COLO829 (cell line): ENCODE measurements at places on chromosomes 13 and 19.

- no peak for DNase-seq
These were observed 85.8 kb downstream of the RAB20 start for GRCh38 chr13:110475550-110476219.

DNA sequence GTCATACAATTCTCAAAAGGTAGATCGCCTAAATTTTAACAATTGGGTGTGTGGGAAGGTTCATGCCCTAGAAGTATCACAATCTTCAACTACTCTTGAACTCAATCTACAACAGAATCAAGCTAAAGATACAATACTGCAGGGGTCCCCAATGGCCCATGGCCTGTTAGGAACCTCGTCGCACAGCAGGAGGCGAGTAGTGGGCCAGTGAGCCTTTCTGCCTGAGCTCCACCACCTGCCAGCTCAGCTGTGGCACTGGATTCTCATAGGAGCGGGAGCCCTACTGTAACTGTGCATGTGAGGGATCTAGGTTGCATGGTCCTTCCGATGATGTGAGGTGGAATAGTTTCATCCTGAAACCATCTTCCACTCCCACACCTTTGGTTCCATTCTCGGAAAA, 230.6 kb downstream of the KLF12 start:
- DNase-seq = no peak

DNA sequence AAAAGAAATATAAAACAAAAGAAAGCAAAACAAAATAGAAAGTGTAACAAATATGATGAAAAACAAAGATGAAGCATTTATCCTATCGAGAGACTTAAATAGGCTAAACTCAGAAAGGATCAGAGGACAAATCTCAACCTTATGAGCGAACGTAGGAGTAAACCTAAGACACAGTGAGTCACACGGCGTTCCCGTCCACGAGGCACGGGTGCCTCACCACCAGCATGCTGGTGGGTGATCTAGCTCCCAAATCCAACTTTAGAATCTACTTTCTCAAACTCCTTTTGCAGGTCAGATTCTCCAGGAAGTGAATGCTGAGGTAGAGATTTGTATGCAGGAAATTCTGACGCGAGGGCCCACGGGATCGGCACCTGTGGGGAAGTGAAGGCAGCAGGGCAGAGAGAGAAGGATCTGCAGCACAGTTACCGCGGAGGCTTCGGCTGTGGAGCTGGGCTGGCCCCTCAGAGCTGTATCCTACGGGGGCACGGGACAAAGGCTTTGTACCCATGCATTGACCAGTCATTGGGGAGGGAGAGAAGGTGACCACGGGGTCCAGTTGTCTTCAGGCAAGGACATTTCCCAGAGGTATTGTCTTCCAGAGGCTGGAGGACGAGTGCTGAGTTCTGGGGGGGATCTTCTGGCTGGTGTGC, 7.5 kb upstream of the MIER2 start:
- DNase-seq = no peak

DNA sequence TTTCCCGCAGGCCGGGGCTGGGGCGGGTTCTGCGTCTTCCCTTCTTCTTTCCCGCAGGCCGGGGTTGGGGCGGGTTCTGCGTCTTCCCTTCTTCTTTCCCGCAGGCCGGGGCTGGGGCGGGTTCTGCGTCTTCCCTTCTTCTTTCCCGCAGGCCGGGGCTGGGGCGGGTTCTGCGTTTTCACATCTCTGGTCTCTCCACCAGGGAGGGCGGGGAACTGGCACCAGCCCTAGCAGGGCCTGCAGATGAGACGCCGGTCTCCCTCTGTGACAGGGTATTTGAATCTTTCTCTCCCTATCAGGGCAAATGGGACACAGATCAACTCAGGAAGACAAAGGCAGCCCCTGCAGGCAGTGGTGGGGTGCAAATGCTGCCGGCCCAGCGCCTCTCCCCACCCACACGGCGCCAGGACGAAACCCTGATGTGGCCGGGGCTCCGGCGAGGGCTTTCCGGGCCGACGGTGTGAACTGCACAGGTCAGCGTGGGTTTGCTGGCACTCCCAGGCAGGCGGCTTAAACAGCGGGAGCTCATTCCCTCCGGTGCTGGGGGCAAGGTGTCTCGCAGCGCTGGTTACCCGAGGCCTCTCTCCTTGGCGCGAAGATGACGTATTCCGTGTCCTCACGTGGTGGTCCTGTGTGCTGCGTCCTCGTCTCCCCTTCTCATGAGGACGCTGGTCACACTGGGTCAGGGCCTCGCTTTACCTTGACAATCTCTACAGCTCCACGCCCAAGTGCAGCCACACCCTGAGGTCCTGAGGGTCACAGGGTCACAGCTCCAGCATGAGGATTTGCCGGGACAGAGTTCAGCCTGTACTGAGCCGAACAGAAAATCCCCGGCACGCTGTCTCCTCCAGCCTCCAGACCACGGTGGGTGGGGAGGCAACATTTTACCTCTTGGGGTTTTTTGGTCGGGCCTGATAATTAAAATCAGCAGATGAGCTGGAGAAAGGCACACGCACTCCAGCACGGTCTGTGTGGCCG, 717 bp upstream of the C13orf46 start:
- DNase-seq = no peak

DNA sequence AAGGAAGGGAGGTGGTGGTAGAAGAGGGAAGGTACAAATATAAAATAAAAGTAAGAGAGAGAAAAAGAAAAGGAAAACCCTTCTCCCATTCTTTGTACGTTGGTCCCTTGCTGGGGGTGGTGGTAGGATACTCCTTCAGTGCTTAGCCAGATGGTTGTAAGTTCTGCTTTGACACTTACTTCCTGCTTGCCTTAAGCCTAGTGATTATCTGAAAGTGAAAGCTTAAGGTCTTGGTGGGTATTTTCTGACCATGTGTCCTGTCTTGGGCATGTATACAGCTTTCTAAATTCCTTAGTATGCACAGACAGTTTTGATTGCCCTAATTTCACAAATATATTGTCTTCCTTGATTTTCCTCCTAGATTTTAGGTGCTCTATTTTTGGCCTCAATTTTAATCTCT, 314.8 kb downstream of the PCDH17 start:
- DNase-seq = no peak

DNA sequence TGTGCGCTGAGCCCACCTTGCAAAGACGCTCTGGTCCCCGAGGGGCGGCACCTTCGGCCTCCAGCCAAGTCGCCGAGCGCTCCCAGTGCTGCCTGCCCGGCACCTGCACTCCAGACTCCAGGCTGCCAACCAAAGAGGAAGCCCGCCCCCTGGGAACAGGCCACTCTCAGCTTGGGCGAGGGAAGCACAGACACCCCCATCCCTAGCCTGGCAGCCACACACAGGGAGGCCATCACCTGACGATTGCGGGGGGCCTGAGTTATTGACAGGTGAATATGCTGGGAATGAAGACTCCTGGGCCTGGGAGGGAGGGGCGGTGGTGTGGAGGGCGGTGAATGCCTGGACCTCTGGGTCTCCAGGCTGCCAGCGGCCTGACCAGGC, 10.3 kb upstream of the ZNF492 start:
- DNase-seq = no peak

DNA sequence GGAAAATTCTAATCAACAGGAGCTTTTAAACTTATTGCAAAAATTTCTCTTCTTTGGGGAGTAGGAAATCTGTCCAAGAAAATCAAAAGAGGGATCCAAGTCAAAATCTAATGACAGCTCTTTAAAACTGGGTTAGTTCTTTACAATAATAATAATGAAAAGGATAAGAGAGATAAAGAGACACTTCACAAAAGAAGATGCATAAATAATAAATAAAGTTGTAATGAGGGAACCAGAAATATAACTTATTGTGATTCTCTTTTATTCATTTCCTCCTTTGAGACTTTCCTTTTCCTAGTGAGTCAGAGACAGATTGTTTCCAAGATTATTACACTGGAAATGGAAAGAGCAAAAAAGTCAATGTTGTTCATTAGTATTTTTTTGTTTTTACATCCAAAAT, 1029.3 kb downstream of the PCDH17 start:
- no peak for DNase-seq

GRCh38 chr19:2015608-2015950, at the start of gene BTBD2:
Gene BTBD2 (minus strand): TSS chr19:2015714. CDS start chr19:2015703, 11 bp downstream.
- peak; percentile 22 for DNase-seq

GRCh38 chr19:45798995-45799517, 6.4 kb upstream of the DMWD start:
- DNase-seq = peak; percentile 79

GRCh38 chr19:8445488-8446001, 770 bp downstream of the HNRNPM start:
- DNase-seq = no peak
